ENCODE measurements at places on chromosomes 6 and 20.

DNA sequence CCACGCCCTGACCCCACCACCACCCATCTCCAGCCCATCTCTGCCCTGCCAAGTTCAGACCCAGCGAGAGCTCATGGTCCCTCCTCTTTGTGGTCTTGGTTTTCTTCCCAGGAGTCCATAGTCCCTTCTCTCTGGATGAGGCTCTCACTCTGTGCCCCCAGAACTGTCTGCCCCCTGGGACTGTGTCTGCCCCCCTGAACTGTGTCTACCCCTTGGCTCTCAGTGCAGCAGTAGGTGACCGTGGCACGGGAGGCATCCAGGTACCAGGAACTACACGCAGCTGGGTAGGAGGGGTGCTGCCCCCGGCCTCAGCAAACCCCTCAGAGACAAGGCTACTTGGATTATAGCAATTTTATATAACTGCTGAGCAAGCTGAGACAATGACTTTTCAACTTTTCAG lies 23.6 kb downstream of the PRR18 start:
- no peak for DNase-seq

GRCh38 chr20:5065879-5066383 lies 53.8 kb downstream of the PCNA start:
- no peak for DNase-seq

GRCh38 chr6:48135323-48136084 lies 24.5 kb upstream of the PTCHD4 start:
- DNase-seq = no peak

GRCh38 chr20:45776931-45777330 lies 14.8 kb downstream of the WFDC3 start:
- no peak for DNase-seq

GRCh38 chr6:162249907-162250642 lies 477.5 kb downstream of the PRKN start:
- no peak for DNase-seq

- DNase-seq = no peak
Measured at GRCh38 chr20:4813863-4814695, 92.4 kb downstream of the PRND start.

- no peak for DNase-seq
Measured at GRCh38 chr20:37494796-37495195, 26.3 kb upstream of the NNAT start.

- no peak for DNase-seq
Measured at GRCh38 chr20:33670715-33671499, 3.3 kb downstream of the NECAB3 start.

DNA sequence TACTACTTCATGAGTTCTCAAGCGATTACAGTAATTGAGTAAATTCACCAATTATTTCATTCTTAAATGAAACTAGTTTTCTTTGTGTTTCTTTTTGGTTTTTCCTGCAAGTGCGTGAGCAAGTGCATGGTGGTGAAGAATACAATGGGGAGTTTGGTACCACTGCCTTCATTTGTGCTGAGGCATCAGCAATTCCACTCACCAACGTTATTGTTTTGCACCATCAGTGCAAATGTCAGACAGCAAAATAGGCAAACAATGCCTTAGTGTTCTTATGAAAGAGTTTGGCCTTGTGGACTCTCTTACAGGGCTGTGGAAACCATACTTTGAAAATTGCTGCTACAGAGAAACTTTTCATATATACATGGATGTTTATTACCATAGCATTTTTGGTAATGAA lies 8.2 kb downstream of the CDH26 start:
- DNase-seq = no peak

- DNase-seq = no peak
Measured at GRCh38 chr6:38137608-38138265, 318.2 kb downstream of the ZFAND3 start.

DNA sequence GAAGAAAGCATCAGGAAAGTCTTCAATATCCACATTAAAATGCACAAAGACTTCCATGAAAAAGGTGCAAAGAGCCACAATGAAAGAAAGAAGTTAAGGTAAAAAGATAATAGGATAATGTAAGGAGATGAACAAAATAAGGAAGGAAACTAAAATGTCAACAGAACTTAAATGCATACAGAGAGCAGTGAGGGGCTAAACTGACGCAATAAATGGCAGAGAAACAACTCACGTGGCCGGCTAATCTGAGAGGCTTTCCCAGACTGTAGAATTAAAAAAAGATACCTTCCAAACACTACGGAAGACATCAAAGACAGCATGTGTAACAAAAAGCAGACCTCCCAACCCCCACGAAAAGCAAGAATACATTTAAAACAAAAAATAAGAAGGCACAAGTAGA lies 73.7 kb downstream of the GMDS start:
- no peak for DNase-seq

- no peak for DNase-seq
Measured at GRCh38 chr20:50274570-50275430, 84.2 kb downstream of the CEBPB start.

- no peak for DNase-seq
Measured at GRCh38 chr20:47985092-47985850, 200.0 kb upstream of the SULF2 start.

- no peak for DNase-seq
Measured at GRCh38 chr20:62696989-62697388, 11.6 kb upstream of the NTSR1 start.

DNA sequence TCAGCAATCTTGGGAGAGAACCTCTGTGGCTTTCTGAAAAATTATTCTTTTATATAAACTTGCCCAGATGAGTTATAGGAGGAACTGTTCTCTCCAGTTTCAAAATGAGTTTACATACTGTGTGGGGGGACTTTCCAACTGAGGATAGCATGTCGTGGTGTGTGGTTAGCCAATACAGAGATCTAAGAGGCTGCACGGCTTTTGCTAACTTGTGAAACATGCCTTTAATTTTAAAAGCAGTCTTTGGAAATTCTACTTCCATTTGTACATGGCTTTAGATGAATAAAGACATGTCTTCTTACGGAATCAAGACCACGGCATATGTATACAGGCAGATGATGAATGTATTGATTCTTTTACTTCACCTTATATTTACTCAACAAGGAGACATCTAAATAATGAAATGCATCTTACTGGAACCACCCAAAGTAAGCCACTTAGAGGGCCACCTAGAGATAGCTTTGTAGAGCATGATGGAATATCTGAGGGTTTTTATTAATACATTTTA lies 39.8 kb downstream of the HIVEP1 start:
- peak; percentile 55 for DNase-seq

DNA sequence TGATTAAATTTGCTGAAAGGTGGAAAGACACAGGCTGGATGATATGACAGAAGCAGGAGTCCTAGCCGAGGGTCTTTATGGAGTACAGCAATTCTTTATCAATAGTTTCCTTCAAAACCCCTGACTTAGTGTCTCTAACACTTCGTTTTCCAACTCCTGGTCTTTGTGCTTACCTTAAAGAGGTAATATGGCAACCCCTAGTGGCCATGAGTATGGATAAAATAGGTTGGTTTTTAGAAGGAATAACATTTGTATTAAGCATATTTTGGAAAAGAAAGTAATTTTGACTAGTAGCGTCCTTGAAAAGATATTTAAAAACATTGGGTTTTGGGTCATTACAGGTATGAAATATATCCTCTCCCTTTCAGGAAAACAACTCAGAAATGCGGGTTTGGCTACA lies 51.9 kb downstream of the VGLL2 start:
- DNase-seq = no peak

GRCh38 chr6:78942446-78942845 lies 75.1 kb downstream of the IRAK1BP1 start:
- DNase-seq = no peak

- no peak for DNase-seq
Measured at GRCh38 chr6:113805173-113805790, 51.9 kb upstream of the MARCKS start.

DNA sequence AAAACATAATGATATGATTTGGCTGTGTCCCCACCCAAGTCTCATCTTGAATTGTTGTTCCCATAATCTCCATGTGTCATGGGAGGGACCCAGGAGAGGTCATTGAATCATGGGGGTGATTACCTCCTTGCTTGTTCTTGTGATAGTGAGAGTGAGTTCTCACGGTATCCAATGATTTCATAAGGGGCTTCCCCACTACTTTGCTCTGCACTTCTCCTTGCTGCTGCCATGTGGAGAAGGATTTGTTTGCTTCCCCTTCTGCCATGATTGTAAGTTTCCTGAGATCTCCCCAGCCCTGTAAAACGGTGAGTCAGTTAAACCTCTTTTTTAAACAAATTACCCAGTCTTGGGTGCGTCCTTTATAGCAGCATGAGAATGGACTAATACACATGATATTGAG lies 156.8 kb upstream of the PLCB4 start:
- no peak for DNase-seq

GRCh38 chr6:159753081-159753872 lies 8.6 kb upstream of the ACAT2 start:
- no peak for DNase-seq

- peak; percentile 36 for DNase-seq
Measured at GRCh38 chr20:45044084-45044573, 56.8 kb downstream of the KCNS1 start.

DNA sequence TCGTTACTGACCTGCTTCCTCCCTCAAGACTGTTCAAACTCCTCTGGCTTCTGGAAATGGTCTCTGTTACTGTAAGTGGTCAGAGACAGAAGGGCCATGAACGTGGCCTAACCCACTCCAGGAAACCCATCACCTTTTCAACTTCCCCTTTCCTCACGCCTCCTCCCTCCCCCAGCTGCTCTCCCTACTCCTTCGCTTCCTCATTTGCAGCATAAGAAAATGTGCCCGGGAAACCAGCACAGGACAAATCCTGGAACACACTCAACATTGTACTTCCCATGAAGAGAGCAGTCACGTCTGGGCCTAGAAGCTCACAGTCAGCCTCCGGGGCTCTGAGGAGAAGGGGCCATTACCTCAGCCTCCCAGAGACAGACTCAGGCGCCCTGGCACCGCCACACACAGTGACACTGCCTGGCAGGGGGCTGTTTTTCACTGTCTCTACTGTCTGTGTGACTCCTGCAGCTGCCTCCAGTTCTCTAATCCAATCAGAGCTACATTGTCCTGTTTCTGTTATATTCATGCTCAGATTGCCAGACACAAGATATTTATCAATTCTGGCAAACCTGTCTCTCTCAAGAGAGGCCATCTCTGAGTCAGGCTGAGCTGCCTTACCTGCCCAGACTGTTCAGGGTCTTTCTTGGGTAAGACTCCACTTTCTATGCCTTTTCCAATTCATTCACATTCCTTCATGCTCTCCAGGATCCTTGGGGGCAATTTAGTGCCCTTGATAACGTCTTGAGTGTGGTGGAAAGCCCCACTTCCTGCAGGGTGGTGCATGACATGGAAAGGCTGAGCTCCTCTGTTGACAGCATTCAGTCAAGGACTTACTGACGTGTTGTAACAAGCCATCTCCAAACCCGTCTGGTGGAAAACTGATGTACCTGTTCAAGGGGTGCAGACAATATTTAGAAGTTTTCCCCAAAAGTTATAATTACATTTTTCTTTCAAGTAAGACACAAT lies 242.2 kb downstream of the HIVEP2 start:
- DNase-seq = no peak

- DNase-seq = no peak
Measured at GRCh38 chr6:143100429-143100828, 39.7 kb downstream of the AIG1 start.

- DNase-seq = no peak
Measured at GRCh38 chr6:9799582-9799981, 615.3 kb downstream of the TFAP2A start.

DNA sequence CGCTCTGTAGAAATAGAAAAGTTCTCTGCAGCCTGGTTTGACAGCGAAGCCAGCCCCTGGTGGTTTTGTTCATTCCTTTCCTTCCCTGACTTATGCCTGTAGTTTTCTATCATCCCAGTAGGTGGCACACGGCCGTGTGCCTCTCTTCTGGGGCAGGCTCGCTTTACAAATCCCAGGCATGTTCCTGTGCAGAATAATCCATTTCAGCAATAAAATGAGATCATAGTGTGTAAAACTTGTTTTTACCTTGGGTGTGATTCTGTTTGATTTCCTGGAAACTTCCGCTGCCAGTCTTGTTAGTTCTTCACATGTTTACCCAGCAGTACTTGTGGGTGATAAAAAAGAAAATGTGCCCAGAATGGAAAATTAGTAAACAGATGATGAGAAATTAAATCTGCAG lies 7.4 kb upstream of the INSM1 start:
- DNase-seq = peak; percentile 49

GRCh38 chr6:107636486-107636885 lies 146.6 kb downstream of the SOBP start:
- no peak for DNase-seq

DNA sequence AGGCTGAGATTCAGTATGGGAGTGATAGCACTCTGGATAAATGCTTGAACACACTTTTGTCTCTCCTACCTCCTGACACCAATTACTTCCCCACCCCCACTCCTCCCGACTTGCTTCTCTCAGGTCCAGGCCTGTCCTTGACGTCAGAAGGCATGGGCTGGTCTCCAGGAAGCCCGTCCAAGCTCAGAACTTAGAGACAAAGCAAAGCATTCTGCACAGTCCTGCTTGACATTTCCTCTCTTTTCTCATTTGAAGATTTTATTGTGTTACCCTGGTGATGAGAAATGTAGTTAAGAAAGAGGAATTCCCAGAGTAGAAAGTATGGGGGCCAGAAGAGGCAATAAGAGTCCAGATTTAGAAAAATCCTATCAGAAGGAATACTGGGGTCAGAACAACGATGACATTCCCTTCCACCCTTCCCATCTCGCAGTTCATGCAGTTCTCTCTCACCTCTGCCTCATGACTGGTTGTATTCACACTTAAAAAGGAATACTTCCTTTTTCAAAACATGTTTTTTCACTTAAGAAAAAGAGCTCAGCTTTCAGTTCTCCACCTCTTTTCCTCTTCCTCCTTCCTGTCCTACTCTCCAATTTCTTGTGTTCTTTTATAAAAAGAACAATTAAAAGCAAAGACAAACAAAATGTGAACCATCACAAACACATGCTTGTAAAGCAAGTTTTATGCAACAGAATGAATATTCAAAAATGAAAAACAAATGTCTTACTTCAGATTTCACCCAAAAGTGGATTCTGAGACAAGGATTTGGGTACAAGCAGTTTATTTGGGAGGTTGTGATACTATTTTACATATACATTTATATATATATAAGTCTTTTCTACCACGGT lies 18.5 kb upstream of the FAM184A start:
- DNase-seq = no peak

- no peak for DNase-seq
Measured at GRCh38 chr20:19524691-19525090, 233.4 kb upstream of the RIN2 start.

DNA sequence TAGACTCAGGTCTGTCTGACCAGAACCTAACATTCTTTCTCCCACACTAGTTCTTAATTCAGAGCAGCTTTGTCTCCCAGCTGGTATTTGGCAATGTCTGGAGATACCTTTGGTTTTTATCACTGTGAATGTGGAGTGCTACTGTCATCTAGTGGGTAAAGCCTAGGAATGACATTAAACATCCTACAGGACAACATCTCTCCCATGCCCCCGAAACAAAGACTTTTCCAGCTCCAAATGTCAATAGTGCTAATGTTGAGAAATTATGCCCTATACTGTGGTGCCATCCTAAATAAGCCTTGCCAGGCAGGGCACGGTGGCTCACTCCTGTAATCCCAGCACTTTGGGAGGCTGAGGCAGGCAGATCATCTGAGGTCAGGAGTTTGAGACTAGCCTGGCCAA lies 4.2 kb upstream of the TTPAL start:
- no peak for DNase-seq

- no peak for DNase-seq
Measured at GRCh38 chr20:59920944-59921343, 12.5 kb downstream of the SYCP2 start.

- DNase-seq = peak; percentile 64
Measured at GRCh38 chr6:52389626-52390360, 27.8 kb downstream of the PAQR8 start.
